ENCODE measurements at places on chromosomes 3 and 15.

DNA sequence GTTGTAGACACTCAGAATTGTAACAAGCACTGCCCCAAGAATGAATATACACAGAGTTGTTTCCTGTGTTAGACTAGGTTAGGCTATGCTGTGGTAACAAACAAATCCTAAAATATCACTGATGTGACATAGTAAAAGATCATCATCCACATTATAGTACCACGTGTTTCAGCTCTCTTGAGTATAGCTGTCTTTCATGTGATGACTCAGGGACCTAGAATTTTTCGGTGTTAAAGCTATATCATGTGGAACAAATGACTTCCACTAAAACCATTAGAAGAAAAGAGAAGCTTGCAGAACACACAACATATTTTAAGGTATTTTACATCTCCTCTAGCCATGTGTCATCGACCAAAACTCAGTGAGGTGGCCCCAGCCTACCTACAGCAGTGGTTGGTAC lies 307.9 kb upstream of the RBMS3 start:
- no peak for DNase-seq

GRCh38 chr3:175163686-175164085 lies 304.6 kb downstream of the NAALADL2 start:
- DNase-seq: no peak

DNA sequence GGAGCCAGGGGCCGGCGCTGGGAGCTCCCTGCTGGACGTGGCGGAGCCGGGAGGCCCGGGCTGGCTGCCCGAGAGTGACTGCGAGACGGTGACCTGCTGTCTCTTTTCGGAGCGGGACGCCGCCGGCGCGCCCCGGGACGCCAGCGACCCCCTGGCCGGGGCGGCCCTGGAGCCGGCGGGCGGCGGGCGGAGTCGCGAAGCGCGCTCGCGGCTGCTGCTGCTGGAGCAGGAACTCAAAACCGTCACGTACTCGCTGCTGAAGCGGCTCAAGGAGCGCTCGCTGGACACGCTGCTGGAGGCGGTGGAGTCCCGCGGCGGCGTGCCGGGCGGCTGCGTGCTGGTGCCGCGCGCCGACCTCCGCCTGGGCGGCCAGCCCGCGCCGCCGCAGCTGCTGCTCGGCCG lies 1.5 kb downstream of the SMAD6 start:
- DNase-seq: no peak

DNA sequence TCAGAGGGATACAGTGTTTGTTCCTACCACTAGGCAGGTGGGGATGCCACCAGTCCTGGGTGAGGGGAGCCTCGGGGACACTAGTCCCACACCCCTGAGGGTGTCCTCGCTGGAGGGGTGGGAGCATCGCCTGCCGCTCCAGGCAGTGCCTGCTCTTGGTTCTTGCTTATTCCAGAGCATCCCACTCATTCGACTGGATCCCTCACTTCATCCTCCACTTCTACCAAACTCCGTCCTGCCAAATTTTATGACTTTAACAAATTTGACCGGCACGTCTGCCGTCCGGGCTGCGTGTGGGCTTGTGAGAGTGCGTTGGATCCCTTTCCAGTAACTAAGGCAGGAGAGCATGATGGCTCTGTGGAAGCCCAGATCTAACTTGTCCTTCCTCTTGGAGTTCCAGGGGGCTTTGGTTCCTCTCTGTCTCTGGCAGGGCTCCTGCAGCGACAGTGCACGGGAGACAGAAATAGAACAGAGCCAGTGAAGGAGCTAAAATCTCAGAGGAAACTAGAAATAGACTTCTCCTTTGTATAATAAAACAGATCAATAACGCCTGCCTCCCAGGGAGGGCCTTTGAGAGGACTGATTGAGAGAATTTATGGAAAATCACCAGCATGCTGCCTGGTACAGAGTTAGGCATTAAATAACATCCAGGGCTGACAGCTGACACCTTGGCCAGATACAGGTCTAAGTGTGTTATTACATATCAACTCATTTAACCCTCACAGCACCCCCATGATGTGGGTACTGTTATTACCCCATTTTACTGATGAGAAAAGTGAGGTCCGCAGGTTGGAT lies 34.5 kb downstream of the MGLL start:
- no peak for DNase-seq

GRCh38 chr15:35560870-35561269 lies 14.9 kb upstream of the DPH6 start:
- DNase-seq: no peak

DNA sequence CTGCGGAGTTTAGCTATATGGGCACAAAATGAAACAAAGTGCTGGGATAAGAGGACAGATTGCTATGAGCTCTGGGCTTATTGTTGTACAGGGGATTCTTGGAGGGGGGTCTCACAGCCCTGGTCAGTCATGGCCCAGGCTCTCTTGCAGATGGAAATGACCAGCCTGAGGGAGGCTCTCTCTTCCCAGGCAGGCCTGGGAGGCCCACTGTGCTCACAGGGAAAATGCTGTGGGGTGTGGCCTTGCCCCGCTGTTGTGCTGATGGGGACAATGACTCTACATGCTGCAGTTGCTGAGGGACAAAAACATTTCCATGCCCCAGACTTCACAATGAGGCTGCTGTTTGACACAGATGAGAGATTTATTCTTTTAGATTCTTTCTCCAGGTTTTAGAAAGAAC lies 202.2 kb downstream of the KLF13 start:
- DNase-seq: no peak

- no peak for DNase-seq
Measured at GRCh38 chr3:189664311-189664710, 33.1 kb downstream of the TP63 start.

GRCh38 chr3:62117903-62118548 lies 255.3 kb downstream of the FEZF2 start:
- DNase-seq: no peak

DNA sequence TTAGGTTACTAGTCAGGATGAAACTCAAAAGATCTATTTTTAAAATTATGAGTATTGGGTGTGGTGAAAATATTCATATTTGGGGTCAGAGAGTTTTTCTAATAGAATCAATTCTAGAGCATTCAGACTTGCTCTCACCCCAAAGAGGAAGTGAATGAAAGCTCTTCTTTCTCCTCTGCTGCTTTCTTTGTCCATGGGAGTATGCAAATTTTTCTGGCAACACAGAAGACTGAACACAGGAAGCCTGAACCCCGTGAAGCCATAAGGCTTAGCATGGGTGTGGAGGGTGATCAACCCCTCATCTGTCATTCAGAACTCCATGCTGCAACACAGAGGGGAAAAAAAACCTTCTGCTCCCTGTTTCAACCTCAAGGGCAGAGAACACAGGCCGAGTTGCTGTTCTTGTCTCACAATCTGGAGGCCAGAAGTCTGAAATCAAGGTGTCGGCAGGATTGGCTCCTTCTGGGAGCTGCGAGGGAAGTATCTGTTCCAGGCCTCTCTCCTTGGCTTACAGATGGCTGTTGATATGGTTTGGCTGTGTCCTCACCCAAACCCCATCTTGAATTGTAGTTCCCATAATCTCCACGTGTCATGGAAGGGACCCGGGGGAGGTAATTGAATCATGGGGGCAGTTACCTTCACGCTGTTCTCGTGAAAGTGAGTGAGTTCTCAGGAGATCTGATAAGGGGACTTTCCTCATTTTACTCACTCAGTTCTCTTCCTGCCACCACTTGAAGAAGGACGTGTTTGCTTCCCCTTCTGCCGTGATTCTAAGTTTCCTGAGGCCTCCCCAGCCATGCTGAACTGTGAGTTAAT lies 33.7 kb upstream of the CD47 start:
- peak; percentile 56 for DNase-seq

GRCh38 chr3:152183473-152183872 lies 85.3 kb upstream of the MBNL1 start:
- DNase-seq: peak; percentile 17

- no peak for DNase-seq
Measured at GRCh38 chr3:42226470-42227425, 39.2 kb downstream of the CCK start.

DNA sequence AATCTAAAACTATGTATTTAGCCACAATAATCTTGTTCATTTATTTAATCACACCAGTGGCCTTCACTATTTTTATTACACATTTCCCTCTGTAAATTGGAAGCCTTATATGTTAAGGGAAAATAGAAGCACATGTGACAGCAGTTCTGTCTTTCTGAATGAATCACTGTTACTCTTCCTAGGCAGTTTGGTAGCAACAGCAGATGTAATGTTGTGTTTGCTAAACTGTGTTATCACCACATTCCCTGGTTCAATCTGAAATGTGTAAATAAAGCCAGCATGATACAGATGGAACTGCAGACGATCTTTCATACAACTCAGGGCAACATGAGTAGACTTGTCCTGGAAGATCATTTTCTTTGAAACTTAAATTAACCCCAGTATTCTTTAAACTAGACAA lies 220.1 kb downstream of the MCTP2 start:
- no peak for DNase-seq

GRCh38 chr15:40282147-40282868 lies 556 bp downstream of the ANKRD63 start:
- DNase-seq: no peak

DNA sequence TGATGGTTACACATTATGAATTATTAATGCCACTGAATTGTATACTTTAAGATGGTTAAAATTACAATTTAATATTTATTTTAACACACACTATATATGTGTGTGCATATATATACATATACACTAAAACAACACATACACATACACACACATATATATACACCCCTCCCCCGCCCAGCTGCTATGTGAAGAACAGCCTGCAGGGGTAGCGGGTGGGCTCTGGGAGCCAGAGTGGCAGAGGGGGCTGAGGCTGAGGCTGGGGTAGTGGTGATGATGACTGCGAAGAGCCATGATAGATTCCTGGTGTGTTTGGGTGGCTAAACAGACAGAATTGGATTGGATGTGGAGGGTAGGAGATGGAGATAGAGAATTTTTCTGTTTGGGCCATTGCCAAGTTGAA lies 39.4 kb upstream of the APEH start:
- DNase-seq: no peak

GRCh38 chr15:92407321-92407720 lies 13.6 kb downstream of the ST8SIA2 start:
- no peak for DNase-seq

GRCh38 chr3:107421170-107421792 lies 44.0 kb downstream of the CCDC54 start:
- no peak for DNase-seq

DNA sequence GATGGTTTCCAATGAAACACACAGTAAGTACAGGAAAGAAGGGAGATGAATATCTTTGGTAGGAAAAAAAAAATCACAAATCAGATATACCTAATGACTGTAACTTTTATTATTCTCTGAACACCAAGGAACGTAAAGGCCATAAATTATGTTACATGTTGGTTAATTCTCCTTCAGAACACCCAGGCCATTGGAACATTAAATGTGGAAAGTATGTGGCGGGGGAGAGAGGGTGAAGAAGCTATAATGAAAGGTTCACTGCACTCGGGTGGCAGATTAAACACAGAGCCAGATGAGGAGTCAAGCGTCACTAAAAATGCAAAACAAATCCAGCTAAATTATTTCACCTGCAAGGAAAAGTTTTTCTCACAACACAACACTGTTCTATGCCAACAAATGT lies 193.8 kb downstream of the FHIT start:
- no peak for DNase-seq

GRCh38 chr3:120421926-120422325 lies 28.9 kb downstream of the FSTL1 start:
- no peak for DNase-seq

DNA sequence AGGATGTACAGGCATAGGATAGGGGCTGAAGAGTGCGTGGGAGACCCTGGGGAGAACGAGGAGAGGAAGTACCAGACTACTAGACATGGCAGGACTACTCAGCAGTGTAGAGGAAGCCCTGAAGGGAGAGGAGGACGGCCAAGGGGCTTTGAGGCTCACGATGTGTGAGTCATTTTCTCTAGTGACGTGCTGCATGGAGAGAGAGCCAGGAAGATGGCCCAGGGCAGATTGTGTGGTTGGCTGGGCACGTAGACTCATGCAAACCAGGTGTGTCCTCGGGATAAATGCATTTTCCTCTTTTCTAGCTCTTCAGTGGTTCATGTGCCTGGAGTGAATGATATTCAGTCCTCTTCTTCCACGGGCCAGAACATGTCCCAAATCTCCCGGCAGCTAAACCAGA lies 115.0 kb upstream of the ABHD17C start:
- DNase-seq: no peak

- no peak for DNase-seq
Measured at GRCh38 chr15:77567202-77567601, 65.5 kb downstream of the LINGO1 start.

GRCh38 chr15:99076555-99077308 lies 28.1 kb upstream of the SYNM start:
- DNase-seq: no peak

DNA sequence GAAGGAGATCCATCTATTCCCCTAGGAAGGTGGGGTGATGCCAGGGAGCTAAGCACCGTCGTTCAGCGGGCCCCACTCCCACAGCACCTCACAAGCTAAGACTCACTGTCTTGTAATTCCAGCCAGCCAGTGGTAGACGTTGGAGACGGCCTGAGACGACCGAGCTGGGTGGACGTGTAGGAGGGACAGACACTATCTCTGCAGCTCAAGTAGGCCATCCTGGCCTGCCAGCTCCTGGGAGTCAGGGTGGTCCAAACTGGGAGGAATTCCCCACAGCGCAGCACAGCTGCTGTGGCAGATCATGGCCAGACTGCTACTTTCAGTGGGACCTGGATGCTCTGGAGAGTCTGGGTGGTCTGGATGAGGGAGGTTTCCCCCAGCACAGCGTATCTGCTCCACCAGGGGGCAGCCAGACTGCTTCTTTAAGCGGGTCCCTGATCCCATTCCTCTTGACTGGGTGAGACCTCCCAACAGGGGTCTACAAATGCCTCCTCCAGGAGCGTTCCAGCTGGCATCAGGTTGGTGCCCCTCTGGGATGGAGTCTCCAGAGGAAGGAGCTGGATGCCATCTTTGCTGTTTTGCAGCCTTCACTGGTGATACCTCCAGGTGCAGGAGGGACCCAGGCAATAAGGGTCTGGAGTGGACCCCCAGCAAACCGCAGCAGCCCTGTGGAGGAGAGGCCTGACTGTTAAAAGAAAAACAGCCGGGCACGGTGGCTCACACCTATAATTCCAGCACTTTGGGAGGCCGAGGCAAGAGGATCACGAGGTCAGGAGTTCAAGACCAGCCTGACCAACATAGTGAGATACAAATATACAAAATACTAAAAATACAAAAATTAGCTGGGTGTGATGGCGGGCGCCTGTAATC lies 27.6 kb downstream of the GNB5 start:
- no peak for DNase-seq

- DNase-seq: no peak
Measured at GRCh38 chr15:101288905-101289513, 6.0 kb downstream of the SNRPA1 start.

- DNase-seq: no peak
Measured at GRCh38 chr3:145190761-145191160, 970.2 kb downstream of the PLOD2 start.
